Stimulated activated CD8-positive, alpha-beta memory T cell treated with anti-CD3 and anti-CD28 coated beads, Interleukin-4, amount 100 ng/mL, for 4 hours (primary cell): ENCODE measurements at places on chromosomes 7 and 10.

GRCh38 chr7:16813232-16813616, 8.4 kb upstream of the AGR2 start:
- no peak for DNase-seq

DNA sequence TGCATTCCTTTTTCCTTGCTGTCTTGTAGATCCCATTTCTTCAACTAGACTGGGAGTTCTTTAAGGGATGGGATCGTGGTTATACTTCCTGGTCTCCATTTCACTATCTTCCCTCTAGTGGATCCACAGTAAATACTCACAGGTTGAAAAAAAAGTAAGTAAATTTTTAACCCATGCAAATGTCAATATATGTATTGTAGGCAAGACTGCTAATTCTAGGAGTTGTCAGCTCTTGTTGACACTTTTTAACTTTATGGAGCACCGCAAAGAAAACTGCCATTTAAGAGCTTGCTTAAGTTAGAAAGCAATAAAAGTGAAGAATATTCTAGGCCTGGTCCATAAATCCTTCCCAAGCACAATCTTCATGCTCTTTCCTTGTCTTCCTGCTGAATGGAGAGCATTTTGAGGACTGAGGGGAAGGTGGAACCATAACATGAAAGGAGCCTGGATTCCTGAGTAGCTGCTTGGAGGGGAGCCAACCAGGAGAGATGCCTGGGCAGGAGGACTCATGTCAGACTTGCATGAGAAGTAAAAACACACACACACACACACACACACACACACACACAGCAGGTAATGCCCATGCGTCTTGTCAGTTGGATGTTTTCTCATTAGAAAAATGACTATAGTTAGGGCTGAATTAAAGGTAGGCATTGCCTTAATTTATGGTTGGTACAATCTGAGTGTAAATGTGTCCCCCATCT, 32.2 kb downstream of the VWA2 start:
- DNase-seq, result no peak

- DNase-seq, result no peak
Measured at GRCh38 chr10:127922675-127923366, 15.9 kb downstream of the PTPRE start.

GRCh38 chr10:100751211-100751933, 6.0 kb downstream of the PAX2 start:
- no peak for DNase-seq
